Activated CD4-positive, alpha-beta T cell treated with anti-CD3 and anti-CD28 coated beads, Interleukin-2, amount 50 U/mL, for 24 hours (primary cell): ENCODE measurements at places on chromosomes 7 and 10.
A peak's percentile ranks its signal among the peaks of the same experiment; 100 is the strongest.

GRCh38 chr10:77905086-77905748, 21.3 kb downstream of the DLG5 start:
- DNase-seq, result no peak

GRCh38 chr7:158109364-158110033, 478.1 kb downstream of the PTPRN2 start:
- DNase-seq, result no peak

- DNase-seq, result no peak
Measured at GRCh38 chr7:25868509-25868908, 283.5 kb upstream of the NFE2L3 start.

- DNase-seq, result no peak
Measured at GRCh38 chr10:11517150-11517549, 94.3 kb downstream of the USP6NL start.

DNA sequence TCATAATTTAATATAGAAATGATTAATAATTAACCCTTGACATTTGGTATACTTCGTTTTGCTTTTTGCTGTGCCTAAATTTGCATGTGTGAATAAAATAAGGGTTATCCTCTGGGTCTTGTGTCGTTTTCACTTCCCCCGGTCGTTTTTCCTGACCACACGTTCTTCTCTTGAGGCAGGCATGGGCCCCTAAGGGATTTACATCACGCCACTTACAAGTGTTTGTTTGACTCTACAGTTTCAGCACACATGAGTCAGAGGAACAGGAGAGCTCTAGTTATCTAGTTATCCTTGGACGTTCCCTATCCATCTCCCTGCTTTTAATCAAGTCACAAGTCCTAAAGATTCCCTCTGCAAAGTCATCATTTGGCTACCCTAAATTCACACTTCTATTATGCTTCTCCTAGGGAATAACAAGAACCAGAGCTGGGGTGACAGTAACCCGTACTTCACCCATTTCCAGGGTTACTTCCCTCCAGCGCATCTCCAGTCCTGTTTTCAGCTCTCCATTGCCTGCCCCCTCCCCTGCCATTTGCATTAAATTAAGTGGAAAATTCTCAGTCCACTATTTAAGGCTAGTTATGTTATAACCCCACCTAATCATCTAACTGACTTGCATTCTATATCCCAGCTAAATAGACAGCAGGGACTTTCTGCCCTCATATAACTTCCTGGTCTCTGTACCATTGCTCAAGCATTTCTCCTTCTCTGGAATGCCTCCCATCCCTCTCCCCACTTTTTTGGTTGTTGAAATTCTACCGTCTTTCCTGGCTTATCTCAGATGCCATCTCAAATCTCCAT, 206.9 kb downstream of the PTEN start:
- no peak for DNase-seq

DNA sequence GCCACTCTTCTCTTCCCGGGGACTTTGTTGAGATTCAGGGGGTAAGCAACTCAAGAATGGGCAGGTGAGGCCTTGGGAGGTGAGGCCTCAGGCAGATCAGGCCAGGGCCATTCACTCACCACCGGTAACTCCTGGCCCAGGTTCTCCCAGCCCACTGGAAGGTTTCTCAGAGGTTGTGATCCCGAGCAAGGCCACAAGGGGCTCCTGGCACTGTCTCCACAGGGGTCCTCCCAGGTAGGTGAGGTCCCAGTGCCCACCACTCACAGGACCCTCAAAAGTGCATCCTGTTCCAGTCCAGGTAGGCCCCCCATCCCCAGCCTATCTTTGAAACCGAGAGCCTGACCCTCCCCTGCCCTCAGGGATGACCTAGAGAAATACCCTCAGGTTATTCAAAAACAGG, 236.1 kb downstream of the BUB3 start:
- DNase-seq, result no peak

DNA sequence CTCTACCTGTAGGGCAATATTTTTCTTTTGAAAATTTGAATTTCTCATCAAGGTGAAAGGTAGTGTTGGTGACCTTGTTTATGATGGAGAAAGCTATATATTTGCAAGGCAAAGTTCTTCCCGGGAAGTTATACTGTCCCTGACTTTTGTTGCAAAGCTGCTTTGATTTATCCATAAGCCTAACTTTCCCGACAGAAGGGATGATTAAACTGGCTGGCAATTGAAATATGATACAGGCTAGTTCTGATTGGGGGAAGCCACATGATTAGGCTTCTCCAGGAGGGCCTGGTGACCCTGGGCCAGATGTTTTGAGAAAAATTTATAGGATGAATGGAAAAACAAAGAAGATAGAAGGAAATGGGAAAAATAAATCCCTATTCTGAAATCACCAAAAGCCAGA, 215.5 kb downstream of the ACTR3B start:
- no peak for DNase-seq

DNA sequence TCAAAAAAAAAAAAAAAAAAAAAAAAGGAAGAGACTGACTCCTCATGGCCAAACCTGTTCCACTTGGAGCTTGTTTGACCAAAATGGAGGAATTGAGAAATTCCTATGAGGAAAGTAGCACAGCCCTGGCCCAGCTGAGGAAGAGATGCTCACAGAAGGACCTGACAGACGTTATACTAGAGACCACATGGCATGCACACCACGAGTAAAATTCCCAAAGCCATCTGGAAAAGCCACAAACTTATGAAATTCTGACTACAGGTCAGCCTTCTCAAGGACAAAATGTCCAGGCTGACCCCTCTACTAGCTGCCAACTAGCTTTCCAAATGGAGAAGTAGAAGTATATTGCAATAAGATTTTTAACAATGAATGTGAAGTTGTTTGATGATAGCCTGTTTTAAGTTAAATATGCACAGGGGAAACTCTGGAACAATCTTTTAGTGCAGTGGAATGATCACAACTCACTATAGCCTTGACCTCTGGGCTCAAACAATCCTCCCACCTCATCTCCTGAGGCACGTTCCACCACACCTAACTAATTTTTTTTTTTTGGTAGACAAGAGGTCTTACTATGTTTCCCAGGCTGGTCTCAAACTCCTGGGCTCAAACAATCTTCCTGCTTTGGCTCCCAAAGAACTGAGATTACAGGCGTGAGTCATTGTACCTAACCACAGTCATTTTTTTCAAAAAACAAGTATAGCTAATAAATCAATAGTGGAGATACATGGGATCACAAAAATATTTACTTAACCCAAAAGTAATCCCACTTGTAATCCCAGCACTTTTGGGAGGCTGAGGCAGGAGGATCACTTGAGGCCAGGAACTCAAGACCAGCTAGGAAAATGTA, 75.7 kb downstream of the AKR1D1 start:
- no peak for DNase-seq

- no peak for DNase-seq
Measured at GRCh38 chr10:4865945-4866661, 40.1 kb downstream of the AKR1E2 start.

DNA sequence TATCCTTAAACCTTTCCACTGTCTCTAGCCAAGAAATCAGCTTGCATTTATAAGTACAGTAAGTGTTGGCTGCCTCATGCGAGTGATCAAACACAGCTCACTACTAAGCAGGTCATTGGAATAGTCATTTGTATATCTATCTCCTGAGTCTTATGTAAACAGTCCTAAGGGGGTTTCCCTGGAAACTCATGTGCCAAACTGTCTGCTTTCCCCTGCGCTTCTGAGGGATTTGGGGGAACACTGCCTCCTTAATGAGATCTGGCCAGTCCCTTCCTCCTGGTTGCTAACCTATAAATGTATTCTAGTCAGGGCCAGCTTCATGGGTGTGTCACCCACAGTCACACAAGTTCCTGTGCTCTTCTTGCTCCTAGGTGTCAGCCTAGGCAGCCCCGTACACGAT, 133.1 kb downstream of the CD36 start:
- DNase-seq, result no peak

DNA sequence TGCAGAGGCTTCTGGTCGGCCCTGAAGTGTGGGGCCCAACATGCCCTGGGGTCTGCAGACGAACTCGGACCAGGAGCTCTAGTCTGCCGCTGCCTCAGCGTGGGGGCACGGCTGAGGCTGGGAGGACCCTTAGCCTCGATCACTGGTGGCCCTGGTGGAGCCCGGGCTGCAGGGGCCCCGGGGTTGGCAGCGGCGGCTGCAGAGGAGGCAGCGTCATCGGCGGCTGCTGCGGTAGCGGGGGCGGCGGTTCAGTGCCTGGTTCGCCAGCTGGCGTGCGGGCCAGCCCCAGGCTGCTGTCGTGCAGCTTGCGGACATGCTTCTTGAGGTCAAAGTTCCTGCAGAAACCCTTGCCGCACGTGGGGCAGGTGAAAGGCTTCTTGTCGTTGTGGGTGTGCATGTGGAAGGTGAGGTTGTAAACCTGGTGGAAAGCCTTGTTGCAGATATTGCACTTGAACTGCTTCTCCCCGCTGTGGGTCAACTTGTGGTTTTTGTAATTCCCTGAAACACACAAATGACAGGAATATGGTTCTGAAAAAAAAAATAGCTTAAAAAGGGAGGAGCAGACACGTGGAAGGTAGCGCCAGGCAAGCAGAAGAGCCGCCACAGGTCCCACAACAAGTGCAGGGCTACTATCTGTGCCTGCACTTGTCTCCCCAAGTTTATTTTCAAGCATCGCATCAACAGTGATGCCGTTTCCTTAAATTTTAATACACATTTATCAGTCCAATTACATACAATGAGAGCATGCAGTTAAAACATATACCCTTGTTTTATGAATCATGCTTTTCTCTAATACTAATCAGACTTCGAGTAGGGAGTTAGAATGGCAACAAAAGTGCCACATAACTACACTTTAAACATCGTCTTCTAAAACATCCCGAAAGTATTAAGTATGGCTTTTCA, 2.4 kb downstream of the FEZF1 start:
- DNase-seq, result no peak

GRCh38 chr7:46352004-46352954, 431.2 kb upstream of the IGFBP3 start:
- DNase-seq, result no peak

DNA sequence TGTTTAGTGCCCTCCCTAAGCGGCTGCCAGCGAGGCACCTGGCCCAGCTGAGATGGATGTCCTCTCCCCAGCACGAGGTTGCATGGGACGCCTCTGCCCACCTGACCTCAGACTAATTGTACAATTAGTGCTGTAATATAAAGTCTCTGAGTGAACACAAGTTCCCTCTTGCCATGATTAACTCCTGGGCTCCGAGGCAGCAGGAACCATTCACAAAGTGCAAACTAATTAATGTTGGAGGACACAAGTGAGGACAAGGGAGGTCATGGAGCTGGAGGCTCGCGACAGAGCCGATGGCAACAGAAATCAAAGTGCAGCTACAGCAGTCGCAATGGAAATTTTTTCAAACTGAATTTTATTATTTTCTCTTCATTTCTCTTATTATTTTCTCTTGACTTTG, 156.6 kb upstream of the ADARB2 start:
- no peak for DNase-seq

DNA sequence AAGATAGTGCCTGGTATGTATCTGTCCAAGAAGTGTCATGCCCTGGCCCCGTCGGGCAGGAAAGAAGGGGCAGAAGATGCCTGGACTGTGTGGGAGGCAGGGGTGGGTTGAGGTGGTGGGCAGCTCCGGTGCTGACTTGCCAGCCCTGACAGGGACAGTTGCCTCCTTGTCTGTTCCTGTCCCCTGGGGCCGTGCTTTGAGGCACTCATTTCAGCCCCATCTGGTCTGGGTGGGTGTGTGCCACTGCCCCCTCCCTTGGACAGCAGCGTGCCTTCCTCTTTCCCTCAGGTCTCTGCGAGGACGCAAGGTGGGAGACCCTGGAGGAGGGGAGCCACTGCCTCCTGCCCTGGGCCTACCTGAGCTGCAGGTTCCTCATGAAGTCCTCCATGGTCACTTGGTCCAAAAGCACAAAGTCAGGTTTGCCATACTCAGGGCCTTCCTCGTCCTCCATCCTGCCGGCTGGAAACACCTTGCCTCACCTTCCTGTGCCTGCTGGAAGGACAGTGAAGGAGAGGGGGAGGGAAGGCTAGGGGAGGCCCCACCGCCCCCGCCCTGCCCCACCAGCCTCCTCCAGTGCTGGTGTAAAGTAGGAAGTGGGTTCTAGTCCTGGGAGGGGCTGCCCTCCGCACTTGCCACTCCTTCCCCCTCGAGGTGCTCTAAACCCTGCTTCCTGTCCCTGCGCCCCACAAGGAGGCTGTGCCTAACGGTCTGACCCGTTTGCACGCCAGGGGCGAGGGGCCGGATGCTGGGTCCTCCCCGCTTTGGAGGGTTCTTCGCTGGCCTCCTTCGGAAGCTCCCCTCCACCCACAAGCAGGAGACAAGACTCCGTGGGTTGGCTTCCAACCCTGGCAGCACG, at the start of gene MYO1G:
MYO1G (minus strand) TSS at position 505 of the 856 bp plus-strand sequence; CDS start at position 451, 54 bp downstream.
- peak; percentile 61 for DNase-seq

GRCh38 chr7:27071622-27072390, 24.0 kb downstream of the HOXA1 start:
- no peak for DNase-seq

GRCh38 chr7:105304040-105304895, 84.5 kb downstream of the SRPK2 start:
- DNase-seq, result no peak

- DNase-seq, result no peak
Measured at GRCh38 chr10:119370972-119371703, 163.8 kb downstream of the GRK5 start.

GRCh38 chr7:4641667-4642467, 40.2 kb upstream of the FOXK1 start:
- peak; percentile 97 for DNase-seq

DNA sequence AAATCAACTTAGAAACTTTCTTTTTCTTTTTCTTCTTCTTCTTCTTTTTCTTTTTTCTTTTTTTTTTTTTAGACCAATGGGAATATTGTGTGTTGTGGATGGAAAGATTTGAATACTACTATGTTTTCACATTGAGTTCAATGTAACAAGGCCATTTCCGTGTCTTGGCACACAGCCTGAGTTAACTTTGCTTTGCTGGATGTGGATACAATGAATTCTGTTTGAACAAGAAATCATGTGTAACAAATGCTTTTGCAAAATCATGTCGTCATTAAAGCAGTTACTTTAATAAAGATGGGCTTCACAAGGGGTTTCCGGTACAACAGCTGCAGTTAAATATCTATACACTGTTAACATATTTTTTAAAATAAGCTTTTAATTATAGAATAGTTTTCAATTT, 13.5 kb upstream of the ENTPD1 start:
- DNase-seq, result no peak

- DNase-seq, result no peak
Measured at GRCh38 chr10:33217854-33218253, 116.6 kb downstream of the NRP1 start.

GRCh38 chr10:101221963-101222531, 7.2 kb downstream of the LBX1 start:
- no peak for DNase-seq

DNA sequence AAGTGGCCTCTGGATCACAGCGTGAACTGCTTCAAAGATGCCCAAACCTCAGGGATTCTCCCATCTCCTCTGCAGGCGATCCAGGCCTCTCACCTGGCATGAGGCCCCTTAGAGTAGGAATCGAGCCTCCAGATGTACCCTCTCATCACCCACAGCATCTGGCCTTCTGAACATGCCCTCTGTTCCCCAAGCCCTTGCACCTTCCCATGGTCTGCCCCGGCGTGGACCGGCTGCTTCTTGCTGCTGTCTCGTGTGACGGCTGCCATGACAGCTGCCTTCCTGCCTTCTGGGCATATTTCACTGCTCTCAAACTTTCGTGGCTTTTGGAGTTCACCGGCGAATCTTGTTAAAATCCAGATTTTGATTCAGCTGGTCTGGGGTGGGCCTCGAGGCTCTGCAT, 157.2 kb upstream of the NPS start:
- no peak for DNase-seq
